ENCODE measurements at places on chromosomes 6 and 20.

DNA sequence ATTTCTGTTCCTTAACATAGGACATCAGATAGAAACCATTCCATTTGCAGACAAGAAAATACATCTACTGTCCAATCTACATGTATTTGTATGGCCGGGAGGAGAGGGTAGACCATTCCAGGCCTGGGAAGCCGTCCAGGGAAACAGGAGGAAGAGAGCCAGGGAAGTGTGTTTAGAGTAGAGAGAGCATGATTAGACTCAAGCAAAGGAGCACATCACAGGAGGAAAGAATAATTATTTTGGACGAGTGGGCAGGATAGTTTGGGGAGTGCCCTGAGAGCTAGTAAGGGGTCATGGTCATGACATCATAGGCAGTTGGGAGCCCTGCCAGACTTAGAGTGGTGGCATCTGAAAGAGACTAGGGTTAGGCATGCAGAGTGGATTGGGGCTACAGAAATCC lies 250.0 kb downstream of the HIVEP2 start:
- DNase-seq, result no peak

DNA sequence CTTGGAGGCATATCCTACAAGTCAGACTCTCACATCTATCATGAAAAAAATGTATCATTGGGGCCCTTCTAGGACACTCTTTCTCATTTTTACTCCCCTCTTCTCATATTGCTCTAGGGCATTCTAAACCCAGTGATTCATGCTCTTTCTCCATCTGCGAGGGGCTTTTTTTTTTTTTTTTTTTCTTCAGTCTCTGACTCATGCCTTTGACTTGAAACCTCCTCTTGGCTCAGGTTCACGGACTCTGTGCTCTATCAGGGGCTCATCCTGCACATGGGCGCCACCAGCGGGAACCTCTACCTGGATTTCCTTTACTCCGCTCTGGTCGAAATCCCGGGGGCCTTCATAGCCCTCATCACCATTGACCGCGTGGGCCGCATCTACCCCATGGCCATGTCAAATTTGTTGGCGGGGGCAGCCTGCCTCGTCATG lies 17.8 kb downstream of the SLC22A1 start:
- peak; percentile 79 for DNase-seq

- no peak for DNase-seq
These were observed 853 bp downstream of the WFDC8 start for GRCh38 chr20:45578231-45578630.

GRCh38 chr6:166940643-166941068 lies 15.7 kb downstream of the RNASET2 start:
- peak; percentile 89 for DNase-seq

GRCh38 chr6:31945507-31946369 lies at the start of gene CFB:
CFB (plus strand) TSS chr6:31946095; CDS start chr6:31946222, 127 bp downstream.
- DNase-seq, result peak; percentile 91

DNA sequence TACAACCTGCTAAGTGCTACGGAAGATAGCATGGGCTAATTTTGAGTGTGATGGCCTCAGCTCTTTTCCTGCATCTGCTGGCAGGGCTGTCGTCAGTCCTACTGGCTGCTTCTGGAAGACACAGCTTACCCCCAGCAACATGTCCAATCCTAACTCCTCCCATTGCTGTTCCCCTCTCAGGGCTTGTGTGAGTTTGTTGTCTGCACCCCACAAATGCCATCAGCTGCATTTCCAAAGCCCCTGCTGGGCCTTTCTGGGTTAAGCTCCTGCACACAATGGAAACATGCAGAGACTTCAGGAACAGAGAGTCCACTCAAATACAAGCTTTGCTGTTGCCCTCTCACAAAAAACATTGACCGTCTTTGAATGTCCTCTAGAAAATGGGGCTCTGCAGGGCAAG lies 84.7 kb downstream of the RNF182 start:
- DNase-seq, result no peak

GRCh38 chr20:444862-445426 lies 17.4 kb downstream of the TBC1D20 start:
- DNase-seq, result no peak

DNA sequence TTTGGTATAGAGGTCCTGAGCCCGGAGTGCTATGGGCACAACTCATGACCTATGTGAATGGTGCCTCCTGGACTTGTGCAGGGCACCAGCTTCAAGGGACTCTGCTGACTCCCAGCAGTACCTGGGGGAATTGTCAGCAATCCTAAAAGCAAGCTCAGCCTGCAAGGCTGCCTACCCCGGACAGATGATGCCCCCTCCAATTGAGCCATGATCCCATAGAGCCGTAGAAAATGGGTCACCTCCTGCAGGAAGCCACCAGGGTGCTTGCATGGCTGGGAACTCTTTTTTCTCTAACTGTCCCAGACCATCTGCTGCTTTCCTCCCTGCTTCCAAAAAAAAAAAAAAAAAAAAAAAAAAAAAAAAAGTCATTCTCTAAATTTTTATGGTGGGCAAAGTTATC lies 12.9 kb upstream of the PRND start:
- DNase-seq, result no peak
